CD4-positive, CD25-positive, alpha-beta regulatory T cell (primary cell): ENCODE measurements at places on chromosomes 5 and 9. TPM values are rescaled to one million over a fixed set of nuclear protein-coding genes. Genes with fewer than 3 reads are reported as not detected.
A peak's percentile ranks its signal among the peaks of the same experiment; 100 is the strongest.

DNA sequence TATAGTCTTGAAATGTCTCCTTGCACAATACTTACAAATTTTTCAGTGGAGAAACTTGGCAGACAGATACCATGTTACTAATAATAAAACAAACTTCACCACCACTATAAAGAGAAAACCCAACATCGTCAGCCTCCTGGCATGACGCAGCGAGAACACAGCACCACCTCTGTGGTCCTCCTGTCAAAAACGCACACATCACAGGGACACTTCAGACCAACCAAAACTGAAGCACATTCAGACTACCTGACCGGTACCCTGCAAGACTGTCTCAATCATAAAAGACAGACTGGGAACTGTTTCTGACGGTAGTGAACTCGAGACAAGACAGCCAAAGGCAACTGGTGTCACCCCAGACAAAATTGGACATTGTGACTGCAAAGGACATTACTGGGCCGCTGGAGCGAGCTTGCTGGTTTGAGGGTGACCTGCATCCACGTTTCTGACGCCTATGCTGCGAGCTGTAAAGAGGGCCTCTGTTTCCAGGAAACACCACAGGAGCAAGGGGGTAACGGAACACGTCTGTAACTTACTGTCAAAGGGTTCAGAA is 34.4 kb downstream of the NSUN2 start:
- H3K36me3 ChIP-seq: peaks cover 57% of the 10 kb centered on the region
- no peaks in the 10 kb centered on the region for H3K27me3 ChIP-seq
- no peak for DNase-seq
- no peak overlapping the region for H3K27ac ChIP-seq

DNA sequence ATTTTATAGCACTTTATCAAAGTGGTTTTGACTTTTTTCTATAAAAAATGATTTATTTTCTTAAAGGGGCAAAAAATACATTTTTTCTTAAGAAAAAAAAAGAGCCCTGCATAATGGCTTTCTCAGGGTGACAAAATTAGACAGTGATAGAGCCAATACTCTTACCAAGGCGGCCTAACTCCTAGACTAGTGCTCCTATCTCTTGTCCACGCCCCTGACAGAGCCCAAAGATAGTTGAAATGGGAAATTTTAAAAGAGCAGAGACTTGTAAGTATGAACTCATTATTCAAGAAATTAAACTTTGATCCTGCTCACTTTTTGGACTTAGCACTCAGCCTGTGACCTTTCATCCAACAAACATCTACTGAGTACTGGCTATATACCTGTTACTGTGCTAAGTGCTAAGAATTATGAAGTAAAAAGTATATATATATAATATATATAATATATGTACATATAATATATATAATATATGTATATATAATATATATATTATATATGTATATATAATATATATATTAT is 1.2 kb downstream of the INVS start:
- H3K4me3 ChIP-seq: peak overlapping the region; percentile 92
- no peak for DNase-seq
- peak overlapping the region; percentile 81 for H3K27ac ChIP-seq
- H3K4me1 ChIP-seq: peaks cover 35% of the 10 kb centered on the region
- no peaks in the 10 kb centered on the region for H3K27me3 ChIP-seq

GRCh38 chr5:149646564-149646963 is 65.3 kb downstream of the ARHGEF37 start:
- H3K36me3 ChIP-seq: no peaks in the 10 kb centered on the region
- no peak overlapping the region for H3K27ac ChIP-seq
- no peaks in the 10 kb centered on the region for H3K27me3 ChIP-seq
- no peaks in the 10 kb centered on the region for H3K4me1 ChIP-seq

- no peaks in the 10 kb centered on the region for H3K36me3 ChIP-seq
- H3K27ac ChIP-seq: no peak overlapping the region
- DNase-seq: no peak
- no peaks in the 10 kb centered on the region for H3K4me1 ChIP-seq
- H3K4me3 ChIP-seq: no peak overlapping the region
- H3K27me3 ChIP-seq: no peaks in the 10 kb centered on the region
Observed at GRCh38 chr9:90296539-90296938, 346.1 kb downstream of the DIRAS2 start.

The FOXD4 gene
- 0.32 TPM for total RNA-seq

The PCDHB12 gene
- total RNA-seq: not detected

- H3K4me1 ChIP-seq: no peaks in the 10 kb centered on the region
- no peak for DNase-seq
- no peak overlapping the region for H3K27ac ChIP-seq
- no peaks in the 10 kb centered on the region for H3K27me3 ChIP-seq
Observed at GRCh38 chr5:68172314-68172713, 43.2 kb upstream of the PIK3R1 start.

The CCDC107 gene
- total RNA-seq: 31.2 TPM

- H3K27me3 ChIP-seq: no peaks in the 10 kb centered on the region
- H3K4me1 ChIP-seq: no peaks in the 10 kb centered on the region
- DNase-seq: no peak
- H3K4me3 ChIP-seq: no peak overlapping the region
Observed at GRCh38 chr5:162474239-162474638, 406.7 kb downstream of the GABRG2 start.

The PNPLA7 gene
- total RNA-seq: 12.4 TPM

GRCh38 chr9:14311171-14311949 is 2.6 kb downstream of the NFIB start:
- H3K4me3 ChIP-seq: no peak overlapping the region
- no peak overlapping the region for H3K27ac ChIP-seq
- H3K4me1 ChIP-seq: peaks cover 24% of the 10 kb centered on the region
- no peaks in the 10 kb centered on the region for H3K36me3 ChIP-seq
- peaks cover 31% of the 10 kb centered on the region for H3K27me3 ChIP-seq

The COL27A1 gene
- total RNA-seq: 0.30 TPM

The HTR4 gene
- total RNA-seq: not detected

- peaks cover 87% of the 10 kb centered on the region for H3K4me1 ChIP-seq
- H3K27me3 ChIP-seq: no peaks in the 10 kb centered on the region
- H3K36me3 ChIP-seq: no peaks in the 10 kb centered on the region
- no peak overlapping the region for H3K4me3 ChIP-seq
Observed at GRCh38 chr9:137457406-137458193, 1.5 kb downstream of the NSMF start.

DNA sequence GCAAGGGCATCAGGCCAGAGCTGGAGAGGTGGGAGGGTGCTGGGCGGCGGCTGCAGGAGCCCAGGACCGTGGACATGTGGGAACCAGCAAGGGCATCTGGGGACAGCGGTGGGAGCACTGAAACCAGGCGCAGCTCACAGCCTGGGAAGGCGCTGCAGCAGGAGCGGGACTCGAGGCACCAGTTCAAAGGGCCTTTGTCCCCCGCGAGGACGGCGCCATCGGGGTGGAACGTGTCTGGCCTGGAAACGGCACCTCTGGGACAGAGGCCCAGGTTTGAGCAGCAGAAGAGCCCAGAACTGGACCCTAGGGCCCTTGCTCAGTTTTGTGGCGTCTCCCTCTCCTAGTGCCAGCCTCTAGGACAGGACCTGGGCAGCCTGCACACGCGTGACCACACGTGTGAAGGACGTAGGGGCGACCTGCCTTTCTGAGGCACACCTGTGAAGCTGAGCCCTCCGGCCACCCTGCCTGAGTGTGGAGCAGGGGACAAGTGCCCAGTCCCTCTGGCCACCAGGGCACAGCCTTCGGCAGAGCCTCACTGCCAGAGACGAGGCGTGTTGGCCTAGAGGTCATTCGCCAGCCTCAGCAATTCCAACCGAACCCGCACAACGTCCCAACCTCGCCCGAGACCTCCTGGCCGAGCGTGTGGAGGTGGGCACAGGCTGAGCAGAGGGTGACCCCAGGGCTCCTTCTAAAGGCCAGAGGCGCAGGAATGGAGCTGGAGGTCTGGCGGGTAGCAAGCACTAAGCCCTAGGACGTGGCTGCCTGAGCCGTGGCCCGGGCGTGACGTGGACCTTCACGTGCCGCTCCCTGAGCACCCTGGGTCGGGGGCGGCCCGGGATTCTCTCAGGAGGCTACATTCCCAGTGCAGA is 2.2 kb upstream of the TMEM210 start:
- peaks cover 15% of the 10 kb centered on the region for H3K4me1 ChIP-seq
- no peaks in the 10 kb centered on the region for H3K27me3 ChIP-seq
- H3K4me3 ChIP-seq: no peak overlapping the region
- H3K36me3 ChIP-seq: peaks cover under 1% of the 10 kb centered on the region

- no peaks in the 10 kb centered on the region for H3K27me3 ChIP-seq
- no peak for DNase-seq
- no peaks in the 10 kb centered on the region for H3K36me3 ChIP-seq
- no peaks in the 10 kb centered on the region for H3K4me1 ChIP-seq
Observed at GRCh38 chr5:170757182-170757601, 26.3 kb upstream of the GABRP start.

The RASGEF1C gene
- total RNA-seq: not detected

GRCh38 chr9:127853312-127854183 is 910 bp downstream of the ENG start:
- DNase-seq: no peak
- H3K36me3 ChIP-seq: no peaks in the 10 kb centered on the region
- H3K27ac ChIP-seq: peak overlapping the region; percentile 24
- H3K4me1 ChIP-seq: peaks cover 4% of the 10 kb centered on the region
- H3K4me3 ChIP-seq: no peak overlapping the region
- H3K27me3 ChIP-seq: no peaks in the 10 kb centered on the region

The AJM1 gene
- total RNA-seq: 4.3 TPM

GRCh38 chr5:59759600-59760351 is 133.8 kb downstream of the PDE4D start:
- no peak overlapping the region for H3K4me3 ChIP-seq
- no peak for DNase-seq
- no peak overlapping the region for H3K27ac ChIP-seq
- no peaks in the 10 kb centered on the region for H3K4me1 ChIP-seq

GRCh38 chr9:20569525-20569924 is 52.8 kb downstream of the MLLT3 start:
- no peaks in the 10 kb centered on the region for H3K36me3 ChIP-seq
- no peaks in the 10 kb centered on the region for H3K27me3 ChIP-seq
- peak overlapping the region; percentile 7 for H3K4me3 ChIP-seq
- DNase-seq: no peak

DNA sequence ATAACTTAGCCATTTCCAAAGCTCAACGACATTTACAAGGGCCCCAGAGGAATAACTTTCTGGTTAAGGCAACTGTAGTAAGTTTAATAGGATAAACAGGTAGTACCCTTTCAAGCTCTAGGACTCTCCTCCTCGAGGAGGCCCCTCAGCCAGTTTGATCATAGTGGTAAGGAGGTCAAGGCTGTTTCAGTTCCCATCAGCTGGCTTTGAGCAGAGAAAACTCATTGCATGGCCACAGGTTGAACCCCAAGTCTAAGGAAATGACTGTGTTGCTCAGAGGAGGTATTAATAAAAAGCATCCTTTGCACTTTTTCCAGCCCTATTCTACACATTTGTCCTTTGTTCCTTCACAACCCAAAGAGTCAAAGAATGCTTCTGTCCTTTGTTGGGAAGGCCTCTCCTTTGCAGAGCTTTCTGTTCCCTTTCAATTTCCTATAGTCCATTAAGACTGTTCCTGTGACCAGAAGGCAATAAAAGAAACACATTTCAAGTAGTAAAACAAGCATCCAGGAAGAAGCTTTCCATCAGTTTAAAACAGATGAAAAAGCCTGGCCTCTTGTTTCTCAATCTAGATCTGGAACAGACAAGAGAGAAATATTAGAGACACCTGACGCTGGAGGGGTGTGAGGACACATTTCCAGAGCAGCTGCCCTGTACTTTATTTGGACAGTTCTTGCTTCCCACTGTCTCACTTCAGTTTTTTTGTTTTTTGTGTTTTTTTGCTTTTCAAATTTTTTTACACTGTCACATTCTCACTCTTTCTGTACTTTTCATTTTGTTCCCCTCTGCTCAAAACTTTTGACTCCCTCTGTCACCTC is 54.1 kb downstream of the PRRC1 start:
- H3K4me3 ChIP-seq: no peak overlapping the region
- peaks cover 7% of the 10 kb centered on the region for H3K27me3 ChIP-seq
- no peak overlapping the region for H3K27ac ChIP-seq
- no peaks in the 10 kb centered on the region for H3K36me3 ChIP-seq
- DNase-seq: no peak

- DNase-seq: no peak
- H3K27ac ChIP-seq: no peak overlapping the region
- no peaks in the 10 kb centered on the region for H3K27me3 ChIP-seq
- no peaks in the 10 kb centered on the region for H3K36me3 ChIP-seq
- no peaks in the 10 kb centered on the region for H3K4me1 ChIP-seq
Observed at GRCh38 chr5:42020788-42021530, 95.9 kb downstream of the FBXO4 start.

The MCTP1 gene
- total RNA-seq: 2.9 TPM

DNA sequence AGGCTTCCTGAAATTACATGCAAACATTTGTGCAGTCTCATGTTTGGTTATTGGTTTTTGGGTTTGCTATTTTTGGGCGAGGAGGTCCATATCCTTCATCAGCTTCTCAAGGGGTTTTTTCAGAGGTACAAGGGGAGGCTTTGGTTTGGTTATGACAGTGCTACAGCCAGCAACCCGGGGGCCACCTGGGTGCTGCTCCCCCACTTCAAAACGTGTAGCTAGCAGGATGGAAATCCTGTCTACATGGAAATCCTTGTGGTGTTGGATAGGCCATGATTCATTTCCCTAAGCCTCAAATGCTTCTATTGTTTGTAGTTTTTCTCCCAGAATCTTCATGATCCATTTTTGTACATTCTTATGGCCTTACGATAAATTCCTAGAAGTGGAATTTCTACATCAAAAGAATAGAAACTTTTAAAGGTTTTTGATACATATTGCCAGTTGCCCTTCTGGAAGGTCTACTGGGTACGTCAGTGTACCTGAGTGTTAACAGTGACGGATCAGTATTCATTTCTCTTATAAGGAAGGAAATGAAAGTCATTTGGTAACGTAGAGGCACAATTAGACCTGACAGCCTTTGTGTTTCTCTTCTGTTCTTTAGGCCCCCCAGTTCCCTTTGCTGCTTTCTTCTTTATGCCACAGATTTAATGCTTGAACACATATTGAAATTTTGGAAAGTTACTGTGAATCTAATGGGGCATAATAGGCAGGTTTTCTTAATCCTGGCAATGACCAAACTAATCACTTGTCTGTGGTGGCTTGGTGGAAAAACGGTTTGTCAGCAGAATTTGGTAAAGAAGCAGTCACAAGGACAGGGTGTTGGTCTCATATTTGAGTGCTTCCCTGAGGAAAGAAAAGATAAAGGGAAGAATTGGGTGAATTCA is 69.7 kb upstream of the ABL1 start:
- H3K36me3 ChIP-seq: no peaks in the 10 kb centered on the region
- H3K4me1 ChIP-seq: peaks cover 3% of the 10 kb centered on the region
- H3K4me3 ChIP-seq: no peak overlapping the region
- H3K27me3 ChIP-seq: no peaks in the 10 kb centered on the region
- DNase-seq: no peak

The CAVIN4 gene
- total RNA-seq: 0.25 TPM

- DNase-seq: no peak
- no peaks in the 10 kb centered on the region for H3K36me3 ChIP-seq
- H3K4me3 ChIP-seq: no peak overlapping the region
Observed at GRCh38 chr9:16417161-16417560, 453.3 kb downstream of the BNC2 start.

The KIF12 gene
- not detected for total RNA-seq

GRCh38 chr5:141958546-141959172 is 657 bp upstream of the PCDH12 start:
- DNase-seq: no peak
- no peaks in the 10 kb centered on the region for H3K36me3 ChIP-seq
- H3K4me3 ChIP-seq: peak overlapping the region; percentile 13
- no peaks in the 10 kb centered on the region for H3K27me3 ChIP-seq
- peaks cover 37% of the 10 kb centered on the region for H3K4me1 ChIP-seq

The IL13 gene
- 0.84 TPM for total RNA-seq

The ZNF608 gene
- 0.30 TPM for total RNA-seq

The LEAP2 gene
- total RNA-seq: 1.3 TPM
